Dermis microvascular lymphatic vessel endothelial cell (primary cell): ENCODE measurements at places on chromosomes 13 and 19. TPM values are rescaled to one million over a fixed set of nuclear protein-coding genes. Genes with fewer than 3 reads are reported as not detected.

Gene LINGO3
- total RNA-seq = not detected in 2 replicates

Gene ERICH4
- total RNA-seq = not detected in 2 replicates

Gene ZNF492
- 0.39 and 0.63 TPM in 2 replicates for total RNA-seq

Gene SLC6A16
- 0.26 and 0.51 TPM in 2 replicates for total RNA-seq

Gene ZNF701
- total RNA-seq = 9.5 and 12.3 TPM in 2 replicates

Gene GRIK5
- under 0.01 TPM in 1 of 2 replicates, not detected in the other for total RNA-seq

Gene NLRP13
- total RNA-seq = not detected in 2 replicates

Gene GPC5
- 0.51 TPM in 2 replicates for total RNA-seq
